ENCODE measurements at places on chromosomes 1 and 21.

- no peak for DNase-seq
Measured at GRCh38 chr1:195618287-195618686, 990.0 kb downstream of the KCNT2 start.

DNA sequence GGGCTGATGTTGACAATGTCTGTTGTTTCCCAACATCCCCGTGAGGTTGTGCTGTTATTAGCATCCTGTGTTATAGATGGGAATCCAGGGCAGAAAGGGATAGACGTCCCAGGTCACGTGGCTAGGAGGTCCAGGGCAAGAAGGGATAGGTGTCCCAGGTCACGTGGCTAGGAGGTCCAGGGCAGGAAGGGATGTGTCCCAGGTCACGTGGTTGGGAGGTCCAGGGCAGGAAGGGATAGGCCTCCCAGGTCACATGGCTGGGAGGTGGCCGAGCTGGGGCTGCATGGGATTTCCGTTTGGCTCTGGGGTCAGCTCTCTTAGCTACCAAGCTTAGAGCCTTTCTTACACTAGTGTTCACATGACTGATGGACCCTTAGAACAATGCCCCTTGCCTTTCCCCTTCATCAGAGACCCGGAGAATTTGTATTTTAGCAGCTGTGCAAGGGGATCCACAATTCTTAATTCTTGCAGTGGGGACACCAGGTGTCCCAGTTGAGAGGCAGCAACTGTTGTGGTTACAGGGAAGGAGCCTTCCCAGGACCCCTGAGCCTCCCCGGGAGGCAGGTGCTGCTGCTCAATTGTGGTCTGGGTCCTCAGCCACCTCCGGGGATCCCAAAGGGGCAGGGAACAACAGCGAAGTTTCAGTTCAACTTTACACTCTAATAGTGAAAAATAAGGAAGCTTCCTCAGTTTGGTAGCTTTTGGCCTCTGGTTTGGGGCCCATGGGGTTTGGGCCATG lies 69.2 kb downstream of the UMODL1 start:
- DNase-seq = no peak

GRCh38 chr21:46620846-46621245 lies 14.6 kb upstream of the PRMT2 start:
- DNase-seq = no peak

GRCh38 chr1:170470121-170470520 lies 61.8 kb upstream of the GORAB start:
- no peak for DNase-seq

GRCh38 chr1:63112155-63112900 lies 210.0 kb upstream of the FOXD3 start:
- no peak for DNase-seq

- DNase-seq = no peak
Measured at GRCh38 chr1:93605026-93605568, 76.5 kb downstream of the BCAR3 start.

GRCh38 chr21:34956416-34957316 lies 92.4 kb downstream of the RUNX1 start:
- no peak for DNase-seq

DNA sequence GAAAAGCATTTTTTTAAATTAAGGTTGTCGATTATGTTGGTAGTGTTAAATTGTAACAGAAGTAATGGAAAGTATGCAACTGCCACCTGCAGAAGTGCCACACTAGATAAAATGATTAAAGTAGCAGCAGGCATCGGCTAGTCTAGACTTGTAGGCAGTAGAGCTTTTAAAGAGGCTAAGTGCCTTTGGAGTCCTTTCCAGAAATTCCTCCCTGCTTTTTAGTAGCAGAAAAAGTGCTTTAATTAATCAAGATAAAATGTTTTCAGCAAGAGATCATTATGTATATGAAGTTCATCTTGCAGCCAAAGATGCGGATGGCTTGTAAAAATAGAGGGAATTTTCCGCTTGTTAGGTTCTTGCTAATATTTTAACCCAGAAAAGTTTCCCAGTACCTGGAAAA lies 87.1 kb upstream of the LRRC8D start:
- no peak for DNase-seq

GRCh38 chr1:150466964-150467363 lies 20.3 kb upstream of the TARS2 start:
- DNase-seq = no peak

GRCh38 chr1:153532769-153533599 lies 2.8 kb downstream of the S100A6 start:
- peak; percentile 64 for DNase-seq

DNA sequence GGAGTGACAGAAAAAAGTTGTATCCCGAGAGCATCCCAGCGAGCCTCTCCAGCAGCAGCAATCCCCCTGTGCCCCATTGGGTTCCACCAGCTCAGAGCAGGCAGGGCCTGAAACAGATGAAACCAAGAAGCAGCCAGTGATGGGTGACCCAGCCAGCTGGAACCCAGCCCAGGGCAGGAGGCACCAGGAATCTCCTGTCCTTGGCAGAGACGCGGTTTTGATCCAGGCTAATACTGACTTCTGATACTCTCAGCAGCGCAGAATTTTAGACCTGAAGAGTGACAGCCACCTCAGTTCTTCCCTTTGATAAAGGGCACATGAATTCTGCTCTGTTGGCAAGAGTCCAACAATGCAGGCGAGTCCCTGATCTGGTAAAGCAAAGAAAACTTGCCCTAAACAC lies 11.4 kb upstream of the OLIG1 start:
- DNase-seq = no peak

DNA sequence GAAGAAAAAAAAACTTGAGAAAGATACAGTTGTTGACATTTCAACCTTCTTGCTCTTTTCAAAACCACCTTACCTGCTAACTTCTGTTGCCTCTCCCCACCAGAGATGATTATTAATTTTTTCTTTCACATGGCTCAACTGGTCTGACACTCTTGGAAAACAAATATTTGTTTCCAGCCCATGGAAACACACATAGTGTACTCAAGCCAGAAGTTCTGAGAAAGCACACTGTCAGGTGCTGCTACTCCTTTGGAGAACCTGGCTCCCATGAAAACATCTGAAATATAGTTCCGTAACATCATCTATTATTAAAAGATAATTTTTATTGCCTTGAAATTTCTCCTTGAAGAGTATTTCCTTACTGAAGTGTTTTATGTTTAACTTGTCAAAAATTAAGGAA lies 145.0 kb upstream of the C1orf105 start:
- no peak for DNase-seq

DNA sequence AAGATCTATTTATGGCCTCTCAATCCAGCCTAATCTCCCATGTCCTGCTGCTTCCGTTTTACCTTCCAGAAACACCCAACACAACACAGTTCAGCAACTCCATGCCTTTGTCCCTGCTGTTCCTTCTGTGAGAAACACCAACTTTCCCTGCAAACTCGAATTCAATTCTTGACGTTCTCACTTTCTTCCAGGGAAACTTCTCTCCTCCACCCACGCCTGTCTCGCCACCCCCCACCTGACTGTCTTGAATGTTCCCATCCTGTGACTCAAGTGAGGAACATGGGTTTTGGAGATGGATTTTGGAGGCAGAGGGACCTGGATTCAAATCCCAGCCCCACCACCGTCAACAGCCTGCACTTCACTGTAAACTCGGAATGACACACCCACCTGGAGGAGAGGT lies 44.8 kb downstream of the GRHL3 start:
- DNase-seq = no peak

DNA sequence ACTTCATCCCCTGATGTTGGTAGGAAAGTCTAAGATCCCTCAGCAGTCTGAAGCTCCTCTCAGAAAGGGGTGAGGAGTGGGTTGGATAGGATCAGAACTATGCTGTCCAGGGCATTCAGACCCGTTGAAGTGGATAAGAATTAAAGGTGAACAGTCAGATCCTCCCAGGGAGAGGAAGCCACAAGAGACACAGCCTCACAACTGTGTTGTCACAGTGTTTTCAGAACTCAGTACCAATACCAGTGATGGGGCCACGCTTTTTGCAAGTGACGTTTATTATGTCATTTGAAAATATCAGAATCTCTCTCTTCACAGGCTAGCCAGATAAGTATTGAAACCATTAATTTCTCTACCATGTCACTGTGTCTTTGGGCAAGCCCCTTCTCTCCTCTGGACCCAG lies 15.4 kb upstream of the EPS15 start:
- no peak for DNase-seq

GRCh38 chr1:29732453-29732852 lies 496.1 kb downstream of the PTPRU start:
- DNase-seq = no peak

- peak; percentile 67 for DNase-seq
Measured at GRCh38 chr21:33588485-33589335, at the start of gene DONSON. Gene DONSON, minus strand, starts transcription at chr21:33588684. Its CDS starts 43 bp downstream, at chr21:33588641.

- no peak for DNase-seq
Measured at GRCh38 chr1:217919683-217920388, 288.7 kb downstream of the SPATA17 start.

DNA sequence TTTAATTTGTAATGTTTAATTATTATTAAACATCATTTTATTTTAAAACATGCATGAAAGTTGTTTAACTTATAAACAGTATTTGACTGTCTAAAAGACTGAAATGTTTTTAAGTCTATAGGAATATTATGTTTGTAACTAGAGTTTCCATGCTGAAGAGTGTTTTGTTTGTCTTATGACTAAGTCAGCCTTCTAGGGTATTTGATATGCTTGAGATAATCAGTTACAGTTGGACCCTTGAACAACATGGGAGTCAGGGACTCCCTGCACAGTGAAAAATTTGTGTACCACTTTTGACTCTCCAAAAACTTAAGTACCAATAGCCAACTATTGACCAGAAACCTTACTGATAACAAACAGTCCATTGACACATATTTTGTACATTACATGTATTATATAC lies 45.5 kb upstream of the KANK4 start:
- no peak for DNase-seq

DNA sequence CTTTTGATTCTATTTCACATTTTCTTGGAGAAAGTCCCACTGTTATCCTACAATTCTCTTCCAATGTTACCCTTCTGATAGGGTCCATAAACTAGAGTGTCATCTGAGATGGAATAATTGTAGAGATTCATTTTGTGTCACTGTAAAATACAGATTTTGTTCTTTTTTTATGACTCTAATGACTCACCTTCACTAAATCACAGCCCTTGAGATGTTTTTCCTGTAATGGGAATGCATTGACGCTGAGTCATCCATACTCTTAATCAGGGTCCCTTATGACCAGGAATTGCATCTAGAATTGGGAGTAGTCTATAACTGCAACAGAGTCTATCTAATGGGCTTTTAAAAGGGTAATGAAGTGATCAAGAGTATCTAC lies 315.5 kb downstream of the TGFB2 start:
- no peak for DNase-seq

DNA sequence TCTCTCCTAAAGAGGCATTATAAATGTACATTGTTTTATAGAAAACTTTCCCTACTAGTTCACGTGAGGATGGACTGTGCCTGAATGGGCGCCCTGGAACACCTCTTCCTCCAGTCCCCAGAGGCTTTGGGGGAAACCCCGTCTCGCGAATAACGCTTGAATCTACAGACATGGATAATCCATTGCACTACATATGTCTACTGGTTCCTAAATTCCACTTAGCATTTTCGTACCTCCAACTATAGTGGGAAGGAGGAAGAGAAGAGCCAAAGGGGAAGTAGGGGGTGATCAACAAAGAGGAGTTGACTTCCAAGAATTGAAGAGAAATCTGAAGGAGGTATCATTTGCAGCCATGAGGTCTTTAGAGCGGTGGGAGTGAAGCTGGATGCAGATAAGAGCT lies 11.1 kb downstream of the BARHL2 start:
- DNase-seq = no peak

GRCh38 chr1:95984798-95985374 lies 736.7 kb upstream of the PTBP2 start:
- DNase-seq = no peak

GRCh38 chr1:11518791-11519628 lies 40.1 kb downstream of the DISP3 start:
- DNase-seq = no peak

GRCh38 chr1:241012708-241013340 lies 344.2 kb downstream of the RGS7 start:
- DNase-seq = no peak

DNA sequence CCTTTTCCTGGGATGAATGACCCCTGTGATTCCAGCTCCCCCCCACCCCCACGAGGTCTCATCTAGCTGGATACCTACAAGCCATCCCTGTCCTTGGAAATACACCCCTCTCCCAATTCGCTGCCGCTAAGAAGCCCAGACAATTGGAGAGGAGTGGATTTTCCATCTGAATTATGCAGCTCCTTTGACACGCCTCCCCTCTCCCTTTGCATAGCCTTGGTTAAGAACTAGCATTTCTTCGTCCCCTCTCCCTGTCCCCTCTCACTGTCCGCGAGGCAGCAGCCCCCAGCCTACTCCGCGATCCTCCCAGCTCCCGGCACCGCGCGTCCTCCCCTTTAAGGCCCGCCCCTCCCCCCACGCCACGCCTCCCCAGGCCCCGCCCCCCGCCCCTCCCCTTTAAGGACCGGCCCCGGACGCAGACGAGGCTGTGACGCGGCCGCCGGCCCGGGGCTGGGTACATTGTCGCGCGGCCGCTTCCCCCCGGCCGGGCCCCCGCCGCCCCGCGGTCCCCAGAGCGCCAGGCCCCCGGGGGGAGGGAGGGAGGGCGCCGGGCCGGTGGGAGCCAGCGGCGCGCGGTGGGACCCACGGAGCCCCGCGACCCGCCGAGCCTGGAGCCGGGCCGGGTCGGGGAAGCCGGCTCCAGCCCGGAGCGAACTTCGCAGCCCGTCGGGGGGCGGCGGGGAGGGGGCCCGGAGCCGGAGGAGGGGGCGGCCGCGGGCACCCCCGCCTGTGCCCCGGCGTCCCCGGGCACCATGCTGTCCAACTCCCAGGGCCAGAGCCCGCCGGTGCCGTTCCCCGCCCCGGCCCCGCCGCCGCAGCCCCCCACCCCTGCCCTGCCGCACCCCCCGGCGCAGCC lies at the start of gene MAPKAPK2:
MAPKAPK2 (plus strand) TSS at position 428 of the 856 bp plus-strand sequence; CDS start at position 753, 325 bp downstream.
- peak; percentile 40 for DNase-seq
